Right atrium auricular region (tissue), 2 donors: ENCODE measurements at places on chromosomes 3 and 15. TPM values are rescaled to one million over a fixed set of nuclear protein-coding genes. Genes with fewer than 3 reads are reported as not detected.

DNA sequence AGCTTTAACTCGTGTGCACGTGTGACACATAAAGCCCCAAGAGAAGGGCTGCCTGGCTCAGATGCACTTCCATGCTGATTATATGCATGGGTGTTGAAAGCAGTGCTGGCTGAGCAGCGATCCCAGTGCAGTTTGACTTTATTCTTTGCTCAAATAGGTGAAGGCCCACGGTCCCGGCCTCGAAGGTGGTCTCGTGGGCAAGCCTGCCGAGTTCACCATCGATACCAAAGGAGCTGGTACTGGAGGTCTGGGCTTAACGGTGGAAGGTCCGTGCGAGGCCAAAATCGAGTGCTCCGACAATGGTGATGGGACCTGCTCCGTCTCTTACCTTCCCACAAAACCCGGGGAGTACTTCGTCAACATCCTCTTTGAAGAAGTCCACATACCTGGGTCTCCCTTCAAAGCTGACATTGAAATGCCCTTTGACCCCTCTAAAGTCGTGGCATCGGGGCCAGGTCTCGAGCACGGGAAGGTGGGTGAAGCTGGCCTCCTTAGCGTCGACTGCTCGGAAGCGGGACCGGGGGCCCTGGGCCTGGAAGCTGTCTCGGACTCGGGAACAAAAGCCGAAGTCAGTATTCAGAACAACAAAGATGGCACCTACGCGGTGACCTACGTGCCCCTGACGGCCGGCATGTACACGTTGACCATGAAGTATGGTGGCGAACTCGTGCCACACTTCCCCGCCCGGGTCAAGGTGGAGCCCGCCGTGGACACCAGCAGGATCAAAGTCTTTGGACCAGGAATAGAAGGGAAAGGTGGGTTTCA, 87.7 kb downstream of the DNASE1L3 start:
- no peaks in the 10 kb centered on the region for H3K4me1 ChIP-seq
- H3K4me3 ChIP-seq: no peak overlapping the region
- peaks cover 71% of the 10 kb centered on the region for H3K36me3 ChIP-seq
- no peak for DNase-seq

Gene ALDH1A3
- 19.7 TPM for total RNA-seq

DNA sequence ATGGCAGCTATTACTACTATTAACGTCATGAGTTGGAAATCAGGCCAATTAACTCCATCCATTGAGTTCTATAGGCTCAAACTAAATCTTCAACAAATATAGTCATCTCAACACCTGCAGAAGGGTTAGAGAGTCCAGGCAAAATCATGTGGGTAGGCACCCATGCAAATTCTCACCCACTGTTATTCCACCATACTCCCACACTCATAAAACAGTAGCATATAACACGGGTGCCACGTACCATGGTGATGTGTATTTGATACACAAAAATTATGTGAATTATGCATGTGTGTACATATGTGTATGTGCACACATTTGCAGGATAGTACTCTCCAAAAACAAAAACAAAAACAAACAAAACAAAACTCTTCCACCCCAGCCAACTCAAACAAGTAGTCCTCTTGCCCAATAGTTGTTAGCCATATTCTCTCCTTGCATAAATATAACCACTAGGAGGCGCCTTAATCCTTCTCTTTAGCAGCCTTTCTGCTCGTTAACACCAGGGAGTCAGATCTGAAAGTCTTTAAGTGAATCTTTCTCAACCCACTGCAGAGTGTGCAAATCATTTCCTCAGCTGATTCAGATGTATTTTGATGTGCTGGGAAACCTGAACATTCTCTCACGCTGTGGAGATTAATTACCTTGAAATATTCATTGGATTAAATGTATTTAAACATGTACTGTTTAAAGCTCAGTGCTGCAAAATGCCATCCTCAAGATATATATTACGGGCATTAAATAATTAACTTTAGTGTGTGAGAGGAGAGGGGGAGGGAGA, 38.0 kb upstream of the COPB2 start:
- DNase-seq: no peak
- H3K27ac ChIP-seq: no peak overlapping the region
- H3K27me3 ChIP-seq: no peaks in the 10 kb centered on the region
- no peak overlapping the region for H3K4me3 ChIP-seq
- H3K36me3 ChIP-seq: no peaks in the 10 kb centered on the region
- H3K4me1 ChIP-seq: no peaks in the 10 kb centered on the region

DNA sequence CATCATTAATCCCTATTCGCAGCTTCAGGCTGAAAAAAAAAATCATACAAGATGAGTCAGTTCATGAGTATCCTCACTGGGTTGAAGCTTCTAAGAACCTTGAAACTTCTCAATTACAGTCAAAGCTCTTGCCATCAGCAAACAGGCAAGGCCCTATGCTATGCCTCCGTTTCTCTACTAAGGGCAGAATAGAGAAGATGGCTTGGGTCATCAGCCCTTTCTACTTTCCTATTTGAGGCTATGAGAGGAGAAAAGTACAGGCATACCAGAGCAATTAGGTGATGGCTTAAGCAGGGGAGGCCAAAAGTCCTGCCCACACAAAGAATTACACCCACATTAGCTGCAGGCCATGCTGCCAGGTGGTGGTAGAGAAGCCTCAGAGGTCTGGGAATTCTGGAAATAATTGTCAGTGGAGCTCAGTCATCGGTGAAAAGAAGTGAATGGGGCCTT, 89.0 kb downstream of the MRPL46 start:
- H3K4me1 ChIP-seq: peaks cover 9% of the 10 kb centered on the region
- no peak overlapping the region for H3K27ac ChIP-seq
- no peaks in the 10 kb centered on the region for H3K27me3 ChIP-seq
- DNase-seq: no peak

DNA sequence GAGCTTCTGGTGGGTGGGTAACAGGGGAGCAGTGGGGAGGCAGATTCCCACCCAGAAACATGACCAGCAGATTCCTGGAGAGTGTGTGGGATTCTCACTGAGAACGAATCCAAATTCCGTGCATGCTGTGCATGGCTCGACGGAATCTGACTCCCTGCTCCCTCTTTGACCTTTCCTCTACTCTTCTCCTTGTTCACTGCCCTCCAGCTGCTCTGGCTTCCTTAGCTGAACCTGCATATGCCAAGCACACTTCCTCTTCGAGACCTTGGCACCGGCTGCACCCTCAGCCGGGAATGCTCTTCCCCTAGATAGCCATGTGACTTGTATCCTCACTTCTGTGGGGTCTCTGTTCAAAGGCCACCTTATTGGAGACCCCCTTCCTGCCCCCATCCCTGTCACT, 6.3 kb downstream of the INSYN1 start:
- H3K27ac ChIP-seq: no peak overlapping the region
- no peaks in the 10 kb centered on the region for H3K36me3 ChIP-seq
- H3K4me3 ChIP-seq: no peak overlapping the region
- DNase-seq: no peak
- H3K4me1 ChIP-seq: no peaks in the 10 kb centered on the region

GRCh38 chr15:91912336-91912735, 58.8 kb downstream of the SLCO3A1 start:
- DNase-seq: no peak
- peaks cover 7% of the 10 kb centered on the region for H3K36me3 ChIP-seq
- no peaks in the 10 kb centered on the region for H3K27me3 ChIP-seq

- peaks cover 16% of the 10 kb centered on the region for H3K4me1 ChIP-seq
- DNase-seq: no peak
- H3K27me3 ChIP-seq: no peaks in the 10 kb centered on the region
- no peak overlapping the region for H3K27ac ChIP-seq
Observed at GRCh38 chr15:83866692-83867091, 212.8 kb downstream of the ADAMTSL3 start.

Gene MYZAP
- 305 TPM for total RNA-seq

DNA sequence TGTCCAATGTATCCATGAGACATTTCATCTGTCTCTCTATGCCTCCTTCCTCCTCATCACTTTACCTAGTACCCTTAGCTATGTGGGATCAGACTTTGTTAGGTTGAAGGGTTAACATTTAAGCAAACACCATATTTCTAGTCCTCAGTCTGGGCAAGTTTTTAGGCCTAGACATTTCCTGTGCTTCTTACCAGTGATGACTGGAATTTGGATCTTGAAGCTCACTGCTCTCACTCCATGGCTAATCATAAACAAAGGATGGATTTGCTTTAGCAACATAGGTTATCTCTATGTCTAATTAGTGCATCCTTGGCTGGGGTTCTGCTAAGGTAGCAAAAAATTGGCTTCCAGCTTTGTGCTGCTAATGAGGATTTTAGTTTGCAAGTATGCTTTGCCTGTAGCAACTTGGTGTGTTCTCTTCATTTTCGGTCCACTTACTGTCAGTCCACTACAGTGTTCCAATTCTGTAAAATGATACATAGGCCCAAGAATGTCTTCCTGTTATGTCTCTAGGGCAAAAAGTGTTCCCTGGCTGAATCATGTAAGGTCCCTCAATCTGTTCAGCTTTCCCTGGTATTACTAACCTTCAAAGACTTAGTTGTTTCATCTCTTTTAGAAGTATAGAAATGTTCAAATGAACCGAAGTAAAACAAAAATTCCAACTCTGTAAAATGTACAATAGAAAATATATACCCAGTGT, 615.4 kb downstream of the CADM2 start:
- H3K27ac ChIP-seq: no peak overlapping the region
- no peak for DNase-seq
- H3K27me3 ChIP-seq: no peaks in the 10 kb centered on the region
- no peaks in the 10 kb centered on the region for H3K36me3 ChIP-seq

- H3K27me3 ChIP-seq: no peaks in the 10 kb centered on the region
- H3K4me1 ChIP-seq: peaks cover 46% of the 10 kb centered on the region
Observed at GRCh38 chr3:191329654-191330529, at the start of gene UTS2B. Gene UTS2B, minus strand, starts transcription at chr3:191330526. Its CDS starts 48,337 bp downstream, at chr3:191282189.

DNA sequence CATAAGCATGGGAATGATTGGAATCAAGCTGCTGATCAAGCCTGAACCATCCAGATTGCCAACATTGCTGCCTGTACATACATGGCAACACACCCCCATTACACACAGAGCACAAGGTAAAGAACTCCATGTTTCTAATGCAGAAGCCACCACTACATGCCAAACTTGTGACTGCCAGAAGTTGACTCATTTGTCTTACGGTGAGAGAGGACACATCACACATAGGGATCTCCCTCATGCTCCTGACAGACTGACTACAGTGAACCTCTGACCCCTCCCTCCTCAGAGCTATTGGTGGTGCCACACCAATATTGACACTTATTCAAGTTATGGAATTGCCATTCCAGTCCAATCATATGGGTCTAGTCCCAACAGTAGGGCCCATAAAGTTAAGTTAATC, 42.3 kb downstream of the EFHB start:
- no peak overlapping the region for H3K4me3 ChIP-seq
- peaks cover 4% of the 10 kb centered on the region for H3K4me1 ChIP-seq
- no peak overlapping the region for H3K27ac ChIP-seq
- no peak for DNase-seq
- no peaks in the 10 kb centered on the region for H3K36me3 ChIP-seq

DNA sequence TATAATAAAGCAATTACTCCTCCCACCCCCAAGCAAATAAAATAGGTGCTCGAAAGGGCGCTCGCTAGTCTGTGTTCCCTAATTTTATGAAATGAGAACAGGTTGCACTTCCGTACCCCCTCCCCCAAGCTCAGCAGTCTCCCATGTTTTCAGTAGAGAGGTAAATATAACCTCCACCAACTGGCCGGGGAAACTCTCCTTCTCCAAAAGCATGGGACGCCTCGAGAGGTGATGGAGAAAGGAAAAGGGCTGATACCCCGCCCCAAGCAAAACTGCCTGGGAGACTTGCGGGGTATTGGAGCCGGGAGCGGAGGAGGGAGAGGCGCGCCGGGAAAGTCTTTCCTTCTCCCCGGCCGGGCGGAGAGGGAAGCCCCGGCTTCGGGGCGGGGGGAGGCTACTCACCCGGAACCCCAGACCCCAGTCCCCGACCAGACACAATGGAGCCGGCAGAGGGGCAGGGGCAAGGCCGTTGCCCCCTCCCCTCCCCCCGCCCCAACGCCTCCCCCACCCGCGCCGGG, 605 bp downstream of the DCUN1D1 start:
- H3K4me1 ChIP-seq: peaks cover 20% of the 10 kb centered on the region
- H3K27me3 ChIP-seq: no peaks in the 10 kb centered on the region
- peak overlapping the region; percentile 89 for H3K27ac ChIP-seq
- peak overlapping the region; percentile 98 for H3K4me3 ChIP-seq
- peak; percentile 54 for DNase-seq

DNA sequence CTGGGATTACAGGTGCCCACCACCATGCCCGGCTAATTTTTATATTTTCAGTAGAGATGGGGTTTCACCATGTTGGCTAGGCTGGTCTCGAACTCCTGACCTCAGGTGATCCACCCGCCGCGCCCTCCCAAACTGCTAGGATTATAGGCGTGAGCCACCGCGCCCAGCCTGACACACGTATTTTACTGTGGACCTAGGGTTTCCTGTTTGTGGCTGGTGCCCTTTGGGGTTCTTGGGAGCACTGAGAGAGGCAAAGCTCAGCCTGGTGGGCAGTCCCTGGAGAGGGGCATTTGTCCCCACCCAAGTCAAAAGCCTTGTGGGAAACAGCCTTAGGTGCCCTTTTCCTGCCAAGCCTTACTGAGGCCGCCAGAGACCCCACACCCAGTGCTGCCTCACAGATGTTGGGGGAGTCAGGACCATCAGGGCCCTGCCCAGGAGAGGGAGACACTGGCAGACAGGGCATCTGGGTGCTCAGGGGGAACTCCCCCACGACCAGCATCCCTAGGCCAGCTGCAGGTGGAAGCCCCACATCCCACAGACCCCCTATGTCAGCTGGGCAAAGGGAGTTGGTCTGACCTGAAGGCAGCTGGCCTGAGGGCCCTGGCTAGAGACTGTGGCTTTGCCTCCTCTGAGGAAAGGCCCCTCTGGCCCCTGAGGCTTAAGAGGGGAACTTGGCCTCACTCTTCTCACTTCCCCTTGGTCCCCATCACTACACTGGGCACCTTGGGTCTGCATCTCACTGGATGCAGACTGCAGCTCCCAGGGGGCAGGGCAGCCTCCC, 35.1 kb downstream of the DNAH1 start:
- H3K4me1 ChIP-seq: no peaks in the 10 kb centered on the region
- no peak for DNase-seq
- H3K27me3 ChIP-seq: no peaks in the 10 kb centered on the region
- no peak overlapping the region for H3K27ac ChIP-seq

Gene ENTPD3
- 0.12 TPM for total RNA-seq

DNA sequence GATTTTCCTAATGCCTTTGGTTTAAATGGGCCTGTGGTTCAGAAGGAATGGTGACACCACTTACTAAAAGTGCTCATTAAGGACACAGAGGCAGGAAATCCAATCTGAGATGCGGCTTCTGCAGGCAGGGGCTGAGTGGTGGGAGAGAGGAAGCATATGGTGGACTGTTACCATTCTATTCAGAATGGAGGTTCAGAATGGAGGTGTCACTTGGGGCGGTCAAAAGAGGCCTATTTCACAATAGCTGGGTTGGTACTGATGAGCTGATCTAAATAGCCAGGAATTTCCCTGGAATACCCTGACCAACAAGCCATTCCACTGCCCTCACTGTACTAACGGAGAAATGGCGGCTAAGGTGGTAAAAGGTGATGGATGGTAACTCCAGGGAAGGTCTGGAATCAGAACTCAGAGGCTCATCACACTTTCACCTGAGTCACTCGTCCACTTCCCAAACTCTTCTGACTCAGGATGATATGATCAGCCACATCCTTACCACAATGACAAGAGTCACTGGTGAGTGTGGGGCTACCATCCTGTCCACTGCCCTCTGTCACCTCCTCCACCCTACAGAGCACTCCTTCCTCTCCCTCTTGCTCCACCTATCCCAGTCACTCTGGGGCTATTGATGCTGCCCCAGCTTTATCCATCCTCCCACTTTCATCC, 15.7 kb downstream of the RFT1 start:
- no peak overlapping the region for H3K27ac ChIP-seq
- DNase-seq: no peak
- H3K36me3 ChIP-seq: peaks cover 48% of the 10 kb centered on the region
- no peaks in the 10 kb centered on the region for H3K4me1 ChIP-seq
- no peak overlapping the region for H3K4me3 ChIP-seq

Gene ARPP21
- total RNA-seq: not detected
